ENCODE measurements at places on chromosomes 3 and 15. TPM values are rescaled to one million over a fixed set of nuclear protein-coding genes. Genes with fewer than 3 reads are reported as not detected.

MAGEL2 gene
- total RNA-seq: not detected

DUOXA2 gene
- not detected for total RNA-seq

SETMAR gene
- total RNA-seq: 8.8 TPM

GOLGA6L10 gene
- 0.50 TPM for total RNA-seq

RPL29 gene
- 1,309 TPM for total RNA-seq

IGDCC3 gene
- total RNA-seq: 0.23 TPM

MAPKAPK3 gene
- total RNA-seq: 30.2 TPM

MESP2 gene
- 0.30 TPM for total RNA-seq

DLG1 gene
- total RNA-seq: 19.3 TPM

SCG3 gene
- not detected for total RNA-seq

RTP3 gene
- total RNA-seq: not detected

GOLGA8N gene
- total RNA-seq: 1.7 TPM
